Hippocampal formation (tissue), 2 donors: ENCODE measurements at places on chromosomes 12 and 14.

DNA sequence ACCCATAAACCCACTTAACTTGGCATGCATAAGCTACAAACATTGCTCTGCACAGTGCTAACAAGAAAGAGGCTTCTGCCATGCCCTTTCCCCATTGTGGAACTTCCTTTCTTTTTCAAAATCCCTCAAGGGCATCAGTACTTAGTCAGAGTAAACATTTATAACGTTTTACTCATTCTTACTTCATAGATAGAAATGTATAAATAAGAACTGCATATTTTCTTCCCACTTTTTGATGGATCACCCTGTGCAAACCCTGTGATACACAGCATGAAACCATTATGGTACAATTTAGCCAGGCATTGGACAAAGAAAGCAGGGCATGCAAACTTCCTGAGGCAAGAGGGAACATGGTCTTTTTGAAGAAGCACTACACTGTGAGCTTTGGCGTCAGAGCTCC lies 113.8 kb upstream of the FOXG1 start:
- DNase-seq, result no peak

- DNase-seq, result no peak
These were observed 17.3 kb downstream of the SART3 start for GRCh38 chr12:108543652-108544051.

GRCh38 chr14:73634011-73634833 lies 10.6 kb upstream of the DNAL1 start:
- DNase-seq, result no peak

- DNase-seq, result no peak
These were observed 4.2 kb downstream of the SOCS4 start for GRCh38 chr14:55031190-55031589.

GRCh38 chr12:14157088-14157747 lies 175.8 kb upstream of the GRIN2B start:
- no peak for DNase-seq
